Stimulated activated CD4-positive, alpha-beta T cell treated with anti-CD3 and anti-CD28 coated beads, TNF-alpha, amount 100 ng/mL, for 1 hour (primary cell): ENCODE measurements at places on chromosomes 1 and 21.

GRCh38 chr1:165545974-165546373 lies 2.2 kb downstream of the LRRC52 start:
- DNase-seq, result no peak

DNA sequence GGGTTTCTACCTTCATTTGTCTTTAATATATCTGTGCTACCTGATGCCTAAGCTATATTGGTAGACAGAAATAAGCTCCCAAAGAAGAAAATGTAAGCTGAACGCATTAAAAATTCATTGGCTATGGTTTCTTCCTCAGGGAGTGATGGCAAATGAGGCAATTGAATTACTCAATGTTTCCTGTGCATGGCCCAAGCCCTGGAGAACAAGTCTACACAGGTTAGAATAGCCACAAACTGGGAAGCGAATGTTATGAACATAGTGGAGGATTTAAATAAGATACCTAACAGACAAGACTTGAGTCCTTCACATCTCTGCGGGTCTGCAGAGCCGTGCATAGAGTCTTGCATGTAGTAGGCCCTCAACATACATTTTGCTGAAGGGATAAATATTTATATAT lies 350.3 kb downstream of the RWDD3 start:
- no peak for DNase-seq

DNA sequence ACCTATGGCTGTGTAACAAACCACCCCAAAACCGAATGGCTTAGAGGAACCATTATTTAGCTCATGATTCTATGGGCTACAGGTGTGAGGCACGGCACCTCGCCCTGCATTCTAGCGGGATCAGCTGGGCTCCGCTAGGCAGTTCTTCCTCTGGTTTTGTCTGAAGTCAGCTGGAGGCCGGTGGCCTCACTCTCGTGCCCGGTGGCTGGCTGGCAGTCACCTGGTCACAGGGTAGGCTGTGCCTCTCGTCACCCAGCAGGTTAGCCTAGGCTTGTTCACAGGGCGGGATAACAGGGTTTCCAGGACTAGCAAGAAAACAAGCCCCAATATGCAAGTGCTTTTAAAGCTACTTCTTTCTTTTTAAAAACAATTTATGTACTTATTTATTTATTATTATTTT lies 16.3 kb upstream of the AGPAT3 start:
- no peak for DNase-seq

- DNase-seq, result no peak
Measured at GRCh38 chr21:46187261-46187660, 3.0 kb upstream of the SPATC1L start.

- no peak for DNase-seq
Measured at GRCh38 chr1:209073879-209074278, 509.6 kb upstream of the CAMK1G start.

- no peak for DNase-seq
Measured at GRCh38 chr1:46425726-46426125, 31.6 kb downstream of the FAAH start.

- DNase-seq, result no peak
Measured at GRCh38 chr1:3842912-3843311, 14.1 kb downstream of the CEP104 start.

DNA sequence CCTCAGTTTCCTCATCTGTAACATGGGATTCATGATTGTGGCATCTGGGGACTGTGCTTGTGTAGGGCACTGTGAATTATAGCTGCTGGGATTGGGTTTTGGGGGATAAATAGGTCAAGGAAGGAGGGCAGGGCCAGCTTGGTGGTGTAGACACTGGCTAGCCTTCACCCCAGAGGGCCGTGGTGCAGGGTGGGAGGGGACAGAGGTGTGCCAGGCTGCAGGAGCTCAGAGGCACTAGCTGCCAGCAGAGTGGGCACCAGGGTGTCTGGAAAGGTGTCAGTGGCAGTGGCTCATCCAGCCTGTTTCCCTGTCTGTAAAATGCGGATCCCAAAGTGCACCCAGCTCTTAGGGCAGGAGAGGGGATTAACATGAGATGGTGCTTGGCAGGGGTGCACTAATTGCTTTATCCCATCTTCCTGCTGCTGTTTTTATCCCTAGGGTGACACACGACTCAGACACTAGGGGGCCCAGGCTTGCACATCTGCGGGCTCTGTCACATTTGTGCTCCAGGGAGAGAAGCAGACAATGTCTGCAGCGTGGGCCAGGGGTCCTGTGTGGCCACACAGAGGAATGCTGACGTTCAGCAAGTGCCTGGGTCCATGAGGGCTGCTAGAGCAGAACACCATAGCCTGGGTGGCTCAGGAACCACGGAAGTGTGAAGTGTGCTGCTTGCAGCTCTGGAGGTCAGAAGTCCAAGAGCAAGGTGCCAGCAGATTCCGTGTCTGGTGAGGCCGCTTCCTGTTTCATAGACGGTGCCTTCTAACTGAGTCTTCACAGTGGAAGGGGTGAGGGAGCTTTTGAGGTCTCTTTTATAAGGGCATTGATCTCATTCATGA lies 19.3 kb downstream of the OBSCN start:
- DNase-seq, result no peak

- no peak for DNase-seq
Measured at GRCh38 chr1:3858231-3858981, 1.1 kb downstream of the DFFB start.

- no peak for DNase-seq
Measured at GRCh38 chr1:239763850-239764249, 327.8 kb upstream of the FMN2 start.

GRCh38 chr1:185478877-185479276 lies 161.8 kb upstream of the IVNS1ABP start:
- no peak for DNase-seq

DNA sequence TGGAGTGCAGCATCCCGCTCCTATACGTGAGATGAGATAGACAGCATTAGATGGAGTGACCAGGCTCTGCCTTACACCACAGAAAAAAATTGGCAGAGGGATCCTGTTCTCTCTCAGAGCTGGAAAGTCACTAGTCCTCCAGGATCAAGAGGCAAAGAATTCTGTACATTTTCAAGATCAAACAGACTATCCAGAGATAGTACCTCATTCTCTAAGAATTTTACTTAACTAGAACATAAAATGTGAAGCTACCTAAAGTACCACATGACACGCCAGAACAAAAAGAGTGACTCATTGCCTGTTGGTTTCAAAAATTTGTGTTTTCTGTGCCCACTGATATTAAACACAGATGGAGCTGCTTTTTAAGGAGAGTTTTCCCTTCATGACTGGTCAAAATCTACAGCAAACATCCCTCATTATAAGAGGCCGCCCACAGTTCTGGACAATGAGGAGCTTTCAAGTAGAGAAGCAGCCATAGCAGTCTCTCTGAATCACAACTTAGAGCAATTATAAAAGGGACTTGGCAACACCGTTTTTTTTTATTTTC lies 32.3 kb downstream of the CD160 start:
- DNase-seq, result no peak

GRCh38 chr1:173015629-173016028 lies 35.1 kb downstream of the TNFSF18 start:
- no peak for DNase-seq

DNA sequence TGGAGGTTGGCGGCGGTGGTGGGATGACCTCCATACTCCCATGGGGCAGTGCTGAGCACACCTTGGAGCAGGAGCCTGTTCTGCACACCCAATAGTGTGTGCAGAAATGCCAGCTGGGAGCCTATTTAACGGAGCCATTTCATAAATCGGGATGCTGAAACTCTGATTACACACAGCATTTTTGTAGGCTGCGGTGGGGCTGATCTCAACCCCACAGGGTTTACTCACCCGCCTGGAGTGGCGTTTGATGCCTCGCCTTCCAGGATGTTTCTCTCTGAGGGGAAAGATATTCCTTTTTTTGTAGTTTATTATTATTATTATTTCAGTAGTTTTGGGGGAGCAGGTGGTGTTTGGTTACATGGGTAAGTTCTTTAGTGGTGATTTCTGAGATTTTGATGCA lies 82.6 kb upstream of the WDR26 start:
- DNase-seq, result no peak

DNA sequence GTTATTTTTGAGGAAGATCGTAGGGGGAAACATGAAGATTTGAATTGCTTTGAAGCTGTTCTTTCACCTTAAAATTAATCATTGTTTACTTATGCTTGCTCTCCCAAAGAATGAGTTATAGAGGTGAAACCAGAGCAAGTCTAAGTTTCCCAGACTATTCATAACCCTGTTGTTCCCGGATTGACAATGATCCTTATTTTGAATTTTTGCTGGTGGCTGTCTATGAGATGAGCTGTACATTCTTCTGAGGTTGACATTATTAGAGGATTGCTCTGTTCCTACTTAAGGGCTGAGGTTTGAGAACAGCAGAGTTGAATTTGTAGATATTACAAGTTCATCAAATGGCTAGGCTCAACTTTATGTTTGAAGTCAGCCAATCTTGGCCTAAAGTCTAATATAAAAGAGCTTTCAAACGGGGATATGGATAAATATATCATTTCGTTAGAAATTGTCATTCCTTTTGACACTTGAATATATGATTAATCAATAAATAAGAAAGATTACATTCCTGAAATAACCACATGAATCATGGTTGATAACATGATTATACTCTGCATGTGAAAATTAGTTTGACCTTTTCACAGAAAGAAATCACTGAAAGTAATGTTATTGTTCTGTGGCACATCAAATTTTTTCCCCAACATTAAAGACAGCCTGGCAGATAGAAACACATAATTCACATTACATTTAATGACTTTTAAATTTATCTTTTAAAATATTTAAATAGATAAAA lies 19.1 kb upstream of the PDE4B start:
- no peak for DNase-seq
